ENCODE measurements at places on chromosomes 16 and 17.

- DNase-seq: no peak
Measured at GRCh38 chr16:55056585-55057401, 126.1 kb downstream of the IRX5 start.

DNA sequence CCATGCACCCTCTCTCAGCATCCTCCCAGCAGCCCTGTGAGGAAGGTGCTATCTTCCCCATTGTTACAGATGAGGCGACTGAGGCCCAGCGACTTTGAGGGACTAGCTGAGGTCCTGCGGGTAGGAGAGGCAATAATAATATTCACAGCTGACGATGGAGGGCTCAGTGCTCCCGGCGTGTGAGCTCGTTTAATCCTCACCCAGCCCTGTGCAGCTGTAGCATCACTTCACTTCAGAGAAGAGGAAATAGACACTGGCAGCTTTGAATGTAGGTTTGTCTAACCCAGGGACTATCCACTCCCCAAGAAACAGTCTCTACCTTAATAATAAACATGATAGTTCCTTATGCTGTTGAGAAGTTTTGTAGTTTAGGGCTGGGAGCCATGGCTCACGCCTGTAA lies 21.6 kb downstream of the LASP1 start:
- DNase-seq: no peak

DNA sequence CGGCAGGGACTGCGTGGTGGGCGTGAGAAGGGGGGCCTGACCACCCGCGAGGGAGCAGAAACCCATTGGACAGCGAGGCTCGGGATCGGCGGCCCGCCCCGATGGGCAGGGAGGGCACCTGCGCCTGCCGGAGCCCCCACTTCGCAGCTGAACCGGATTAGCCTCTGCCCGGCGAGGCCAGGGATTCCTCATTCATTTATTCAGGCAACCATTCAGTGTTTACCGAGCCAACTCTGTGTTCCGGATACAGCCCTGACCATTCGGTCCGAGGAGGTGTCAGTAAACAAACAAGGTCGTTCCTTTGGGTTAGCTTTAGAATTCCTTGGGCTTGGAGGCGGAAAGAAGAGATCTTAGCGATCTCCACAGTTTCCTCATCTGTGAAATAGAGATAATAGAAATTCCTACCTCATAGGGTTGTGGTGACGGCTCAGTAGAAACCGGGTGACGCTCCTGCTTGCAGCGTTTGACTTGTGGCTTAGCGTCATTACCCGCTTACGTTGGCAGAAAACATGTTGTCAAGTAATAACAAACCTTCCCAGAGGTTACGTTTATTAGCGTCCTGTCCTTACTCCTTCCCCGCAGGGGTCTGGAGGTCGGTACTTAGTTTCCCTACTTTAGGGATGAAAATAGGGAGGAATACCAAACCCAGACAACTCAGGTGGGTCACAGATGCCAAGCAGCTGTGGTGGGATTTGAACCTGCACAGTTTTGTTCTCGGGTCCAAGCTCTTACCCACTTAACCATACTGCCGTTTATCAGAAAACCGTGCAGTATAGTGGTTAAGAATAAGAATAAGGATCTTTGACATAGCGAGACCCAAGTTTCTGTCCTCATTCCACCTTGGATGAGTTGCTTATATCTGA lies 893 bp downstream of the POLR3E start:
- DNase-seq: peak; percentile 97

- DNase-seq: no peak
Measured at GRCh38 chr17:47190770-47191169, 1.7 kb upstream of the CDC27 start.
